ENCODE measurements at places on chromosomes 6 and 20. TPM values are rescaled to one million over a fixed set of nuclear protein-coding genes. Genes with fewer than 3 reads are reported as not detected.

DNA sequence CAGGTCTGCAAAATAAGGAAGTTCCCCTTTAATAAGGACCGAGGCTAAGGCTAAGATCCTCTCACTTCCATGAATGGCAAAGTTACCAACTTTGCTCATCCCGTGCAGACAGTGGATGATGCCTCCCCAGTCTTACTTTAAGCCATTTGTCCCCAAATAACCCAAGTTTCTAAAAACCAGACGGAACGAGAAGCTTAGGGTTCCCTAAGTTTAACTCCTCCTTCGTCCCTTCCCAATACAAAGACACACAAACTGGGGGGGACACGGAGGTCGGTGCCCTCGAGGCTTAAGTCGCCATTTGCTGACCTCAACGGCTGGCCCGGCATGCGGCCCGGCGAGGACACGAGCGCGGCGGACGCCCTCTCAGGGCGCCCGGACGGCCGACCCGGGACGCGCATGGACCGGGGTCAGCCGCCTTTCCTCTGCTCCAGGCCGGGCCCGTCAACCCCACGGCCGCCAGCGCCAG is 527 bp downstream of the FBXO30 start:
- peak; percentile 43 for DNase-seq

- no peak for DNase-seq
These were observed 1937.7 kb upstream of the DEFB115 start for GRCh38 chr20:29319725-29320124.

Gene ELOVL4
- total RNA-seq = 1.4 TPM

Gene HLA-C
- total RNA-seq = 451 TPM

Data from ureter (tissue), 1 donor.